ENCODE measurements at places on chromosomes 6 and 20. TPM values are rescaled to one million over a fixed set of nuclear protein-coding genes. Genes with fewer than 3 reads are reported as not detected.

LAMA2 gene
- total RNA-seq: 0.24 TPM

NHLRC1 gene
- total RNA-seq: 2.3 TPM

PLCB4 gene
- total RNA-seq: 1.5 TPM

PPIL6 gene
- total RNA-seq: 6.0 TPM

TFEB gene
- total RNA-seq: 11.5 TPM

DCBLD1 gene
- 52.5 TPM for total RNA-seq

ZCCHC3 gene
- 6.6 TPM for total RNA-seq

EPPIN gene
- not detected for total RNA-seq

TGM2 gene
- total RNA-seq: 67.5 TPM

RNF39 gene
- total RNA-seq: 3.0 TPM

DOK5 gene
- 0.24 TPM for total RNA-seq

CGAS gene
- 9.2 TPM for total RNA-seq
